Heart left ventricle (tissue), 16 donors: ENCODE measurements at places on chromosomes 3 and 15. TPM values are rescaled to one million over a fixed set of nuclear protein-coding genes. Genes with fewer than 3 reads are reported as not detected.

GRCh38 chr3:29282427-29283230 lies 1.8 kb downstream of the RBMS3 start:
- no peak for DNase-seq

DNA sequence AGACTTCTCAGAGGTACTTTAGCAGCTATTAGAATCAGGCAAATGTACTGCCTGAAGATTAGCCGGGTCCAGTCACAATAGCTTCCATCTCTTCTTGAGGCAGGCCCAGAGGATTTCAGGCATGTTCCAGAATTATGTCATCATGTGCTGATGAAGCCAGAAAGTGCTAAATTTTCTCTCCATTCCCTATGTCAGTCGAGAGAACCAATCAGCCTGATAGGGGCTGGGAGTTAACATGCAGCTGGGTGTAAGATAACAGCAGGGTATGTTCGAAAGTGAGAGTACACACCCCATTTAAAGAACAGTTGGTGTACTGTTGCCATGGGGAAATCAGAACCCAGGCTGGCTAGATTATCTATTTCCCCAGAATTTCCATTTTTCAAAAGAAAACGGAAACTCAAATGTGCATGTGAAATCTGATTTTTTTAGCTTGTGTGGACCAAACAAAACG lies 48.7 kb downstream of the MYH15 start:
- DNase-seq: no peak

DNA sequence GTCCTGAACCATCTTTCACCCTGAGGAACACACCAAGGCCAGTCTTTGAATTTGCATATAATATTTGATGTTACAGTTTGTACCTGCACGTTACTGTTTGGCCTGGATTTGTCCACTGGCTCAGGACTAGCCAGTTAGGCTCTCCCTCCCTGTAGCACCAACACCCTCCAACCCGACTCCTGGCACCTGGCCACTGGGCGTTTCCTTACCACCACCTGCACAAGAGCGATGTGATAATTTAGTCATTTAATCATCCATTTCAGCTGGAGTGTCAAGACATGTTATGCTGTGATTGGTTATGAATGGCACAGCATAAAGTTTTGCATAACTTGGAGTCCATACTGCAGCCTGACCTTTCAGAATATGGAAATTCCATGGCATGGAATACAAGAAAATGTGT lies 242.4 kb downstream of the KCNMB2 start:
- no peak for DNase-seq

DNA sequence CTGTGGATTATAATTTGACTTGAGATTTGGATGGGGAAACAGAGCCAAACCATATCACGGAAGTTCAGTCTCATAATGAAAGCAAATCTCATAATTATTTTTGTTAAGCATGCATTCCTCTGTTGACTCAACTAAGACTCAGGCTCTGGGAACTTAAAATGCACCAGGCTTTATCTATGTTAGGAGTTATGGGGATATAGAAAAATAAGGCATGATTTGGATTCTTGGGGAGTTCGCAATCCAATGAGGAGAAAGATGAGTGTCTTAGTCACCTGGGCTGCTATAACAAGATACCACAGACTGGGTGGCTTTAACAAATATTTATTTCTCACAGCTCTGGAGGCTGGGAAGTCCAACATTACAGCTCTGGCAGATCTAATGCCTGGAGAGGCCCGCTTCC lies 89.4 kb upstream of the TJP1 start:
- DNase-seq: no peak

DNA sequence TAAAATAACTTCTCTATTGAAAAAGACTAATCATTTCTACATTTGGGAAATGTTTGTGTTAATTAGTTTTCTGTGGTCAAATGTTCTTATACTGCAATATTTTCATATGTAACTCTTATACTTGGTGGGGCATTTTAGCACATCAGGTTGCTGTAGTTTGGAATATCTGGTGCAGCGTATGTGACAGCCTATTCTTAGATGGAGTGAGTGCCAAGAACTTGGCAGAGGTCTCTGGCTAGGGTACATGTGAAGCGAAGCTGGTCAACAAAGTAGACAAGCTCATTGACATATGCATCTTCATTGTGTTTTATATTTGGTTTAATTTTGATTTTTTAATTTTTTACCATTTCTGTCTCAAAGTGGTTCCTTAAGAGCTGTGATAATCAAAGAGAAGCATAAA lies 53.2 kb downstream of the CHAC1 start:
- no peak for DNase-seq

GRCh38 chr3:178304758-178305467 lies 231.3 kb upstream of the KCNMB2 start:
- DNase-seq: no peak

- DNase-seq: no peak
Measured at GRCh38 chr3:123605789-123606234, 21.0 kb upstream of the HACD2 start.

DNA sequence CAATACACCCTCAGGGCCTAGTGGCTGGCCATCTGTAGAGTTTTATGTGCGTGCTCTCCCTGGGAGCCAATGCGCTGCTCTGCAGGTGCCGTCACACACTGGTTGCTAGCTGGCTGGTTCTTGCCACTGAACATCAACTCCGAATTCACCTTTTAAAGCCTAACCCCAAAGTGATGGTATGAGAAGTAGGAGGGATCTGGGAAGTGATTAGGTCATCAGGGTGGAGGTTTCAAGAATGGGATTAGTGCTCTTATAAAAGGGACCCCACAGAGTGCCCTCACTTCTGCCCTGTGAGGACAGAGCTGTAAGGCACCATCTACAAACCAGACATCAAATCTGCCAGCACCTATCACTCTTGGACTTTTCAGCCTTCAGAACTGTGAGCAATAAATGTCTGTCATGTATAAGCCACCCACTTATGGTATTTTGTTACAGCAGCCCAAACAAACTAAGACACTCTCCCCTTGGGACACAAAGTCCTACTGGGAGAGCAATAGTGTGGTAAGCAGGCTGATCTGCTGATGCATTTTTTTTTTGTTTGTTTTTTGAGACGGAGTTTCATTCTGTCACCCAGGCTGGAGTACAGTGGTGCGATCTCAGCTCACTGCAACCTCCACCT lies 20.3 kb downstream of the RGMA start:
- DNase-seq: no peak

DNA sequence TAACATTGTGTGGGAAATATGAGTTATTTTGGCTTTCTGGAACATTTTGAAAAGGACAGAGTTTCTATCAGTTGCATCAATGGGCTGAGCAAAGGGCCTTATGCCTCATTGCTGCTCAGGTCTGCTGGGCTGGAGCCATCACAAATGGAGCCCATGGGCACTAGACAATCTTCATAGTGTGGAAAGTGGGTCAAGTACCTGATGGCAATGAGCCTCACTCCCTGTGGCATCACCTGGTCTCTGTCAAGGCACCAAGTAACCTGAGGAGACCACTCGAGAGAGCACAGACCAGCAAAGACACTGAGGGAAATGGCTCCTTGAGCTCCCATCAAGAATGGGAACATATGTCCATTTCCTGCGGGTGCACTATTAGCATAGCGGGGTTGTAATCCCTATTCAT lies 96.7 kb upstream of the PPP2R3A start:
- DNase-seq: no peak

DNA sequence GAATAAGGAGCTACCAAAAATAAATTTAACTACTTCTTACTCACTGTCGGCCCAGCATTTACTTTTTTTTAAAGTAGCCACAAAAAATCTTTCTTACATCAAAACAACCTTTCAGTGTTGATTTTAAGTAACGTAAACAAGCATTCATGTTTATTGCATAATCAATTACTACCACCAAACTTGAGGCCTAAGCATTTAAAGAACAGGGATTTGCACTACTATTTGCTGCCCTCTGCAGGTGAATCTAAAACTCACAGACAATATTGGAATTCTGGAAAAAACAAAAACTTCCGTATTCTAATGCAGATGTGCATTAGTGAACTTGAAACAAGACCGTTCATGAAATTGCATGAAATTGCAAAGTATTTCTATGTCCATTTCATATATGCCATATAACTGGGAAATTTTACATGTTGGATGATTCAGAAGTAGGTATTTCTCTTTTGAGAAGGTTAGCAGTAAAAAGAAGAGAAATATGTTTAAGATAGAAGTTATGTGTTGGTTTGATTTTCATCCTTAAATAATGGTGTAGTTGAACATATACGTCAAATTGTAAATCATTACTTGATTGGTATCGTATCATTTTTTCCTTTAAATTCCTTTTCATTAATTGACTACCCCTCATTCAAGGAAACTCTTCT lies 55.6 kb downstream of the CGGBP1 start:
- DNase-seq: no peak

DNA sequence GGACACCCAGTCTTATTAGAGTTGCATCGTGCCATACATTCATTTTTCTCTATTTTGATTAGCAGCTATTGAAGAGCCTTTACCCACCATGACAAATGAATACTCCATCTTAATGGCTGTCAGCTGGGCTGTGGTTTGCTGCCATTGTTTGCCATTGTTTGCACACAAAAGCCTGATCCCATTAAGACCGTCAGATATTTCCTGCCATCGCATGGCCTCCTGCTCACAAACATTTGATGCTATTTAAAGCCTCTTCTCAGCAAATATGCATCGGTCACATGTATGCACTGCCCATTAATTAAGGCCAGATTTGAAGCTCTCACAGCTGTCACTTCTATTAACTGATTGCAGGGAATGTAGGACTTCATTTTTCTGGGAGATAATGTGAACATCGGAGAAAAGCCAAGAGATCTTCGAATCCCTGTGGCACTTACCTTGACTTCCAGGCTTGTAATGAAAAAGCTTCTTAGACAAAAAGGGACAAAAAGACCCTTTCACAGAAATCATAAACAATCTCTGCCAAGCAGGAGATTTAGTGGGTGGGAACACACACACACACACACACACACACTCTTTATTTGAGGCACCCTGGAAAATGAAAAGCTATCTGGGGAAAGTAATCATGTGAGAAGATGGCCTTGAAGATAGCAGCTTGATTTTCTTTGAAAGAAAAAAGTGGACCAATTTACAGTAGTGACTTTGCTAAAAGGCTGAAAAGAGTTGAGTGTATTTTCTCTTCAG lies 175.4 kb upstream of the NR2E3 start:
- no peak for DNase-seq

GRCh38 chr15:96457841-96458240 lies 127.3 kb downstream of the NR2F2 start:
- DNase-seq: no peak

Gene EPM2AIP1
- 29.6 TPM for total RNA-seq

Gene PCLAF
- total RNA-seq: 0.51 TPM

Gene TF
- 2.4 TPM for total RNA-seq

Gene RTP1
- not detected for total RNA-seq

Gene SOX2
- 0.16 TPM for total RNA-seq

Gene CDCP1
- 0.19 TPM for total RNA-seq

Gene RBMS3
- 31.6 TPM for total RNA-seq

Gene NDUFAF3
- total RNA-seq: 308 TPM

Gene CADPS
- total RNA-seq: 3.6 TPM

Gene DGKG
- total RNA-seq: 21.6 TPM
